ENCODE measurements at places on chromosomes 1 and 21.

GRCh38 chr1:178086766-178087165 lies 7.1 kb upstream of the RASAL2 start:
- DNase-seq, result no peak

GRCh38 chr1:55156093-55156492 lies 59.1 kb downstream of the USP24 start:
- no peak for DNase-seq

DNA sequence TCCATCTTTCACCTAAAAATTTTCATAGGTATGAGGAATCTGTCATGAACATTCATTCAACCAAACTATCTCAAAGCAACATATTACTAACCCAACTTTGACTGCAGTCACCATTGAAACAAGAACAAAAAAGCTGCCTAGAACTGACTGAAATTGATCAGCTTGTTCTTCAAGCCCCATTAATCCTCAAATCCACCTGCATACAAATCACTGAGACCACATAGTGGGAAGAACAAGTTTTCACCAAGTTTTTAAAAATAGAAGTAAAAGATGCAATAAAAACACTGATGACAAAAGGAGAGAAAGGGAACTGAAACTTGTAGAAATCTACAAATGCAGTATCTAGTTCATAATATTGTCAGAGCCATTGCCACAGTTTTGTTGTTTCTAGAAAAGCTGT lies 6.1 kb downstream of the SORT1 start:
- no peak for DNase-seq

GRCh38 chr1:239457491-239458143 lies 71.2 kb downstream of the CHRM3 start:
- DNase-seq, result no peak

- DNase-seq, result no peak
Observed at GRCh38 chr1:151998611-151999362, 5.1 kb upstream of the S100A10 start.

DNA sequence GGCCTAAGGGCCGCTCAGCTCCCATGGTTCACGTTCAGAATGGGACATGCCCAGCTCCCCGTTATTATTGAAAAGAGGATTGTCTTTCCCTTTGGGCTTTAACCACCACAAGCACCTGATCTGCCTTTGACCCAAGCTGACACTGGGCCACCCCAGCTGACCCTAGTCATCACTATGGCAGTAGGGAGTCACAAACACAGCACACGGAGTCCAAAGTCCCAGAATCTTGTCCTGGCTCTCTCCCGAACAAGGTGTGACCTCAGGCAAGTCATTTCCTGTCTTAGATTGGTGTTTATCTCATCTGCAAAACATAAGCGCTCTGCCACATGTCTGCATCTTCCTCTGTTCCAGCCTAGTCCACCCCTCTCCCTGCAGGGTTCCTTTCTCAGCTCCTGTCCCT lies 31.5 kb downstream of the IGFN1 start:
- DNase-seq, result no peak

DNA sequence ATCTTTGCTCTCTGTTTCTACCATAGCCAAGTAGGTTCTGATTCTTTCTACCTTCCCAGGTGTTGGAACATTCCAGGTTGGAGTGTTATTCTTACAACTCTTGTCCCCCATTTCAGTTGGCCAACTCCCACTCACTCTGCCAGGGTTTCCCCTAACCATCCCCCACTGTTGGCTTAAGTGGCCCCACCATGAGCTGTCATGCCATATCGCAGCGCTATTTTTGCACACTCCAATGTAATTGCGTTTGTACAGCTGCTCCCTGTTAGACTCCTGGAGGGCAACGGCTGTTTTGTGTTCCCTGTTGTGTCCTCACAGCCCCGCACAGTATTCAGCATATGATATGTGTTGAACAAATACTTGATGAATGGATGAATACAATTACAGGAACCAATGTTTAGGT lies 117.7 kb upstream of the ETS2 start:
- no peak for DNase-seq

GRCh38 chr1:38097284-38097898 lies 50.8 kb upstream of the POU3F1 start:
- DNase-seq, result no peak

Data from stimulated activated CD4-positive, alpha-beta T cell treated with anti-CD3 and anti-CD28 coated beads, Interleukin-1b, Interleukin-23, amount 100 ng/mL, for 48 hours (primary cell).